SHP77 treated with DMSO at 0.1 percent for 48 hours (cell line): ENCODE measurements at places on chromosomes 13 and 19.
A peak's percentile ranks its signal among the peaks of the same experiment; 100 is the strongest.

- DNase-seq = peak; percentile 61
These were observed 111.2 kb downstream of the KDM4B start for GRCh38 chr19:5080030-5080654.

GRCh38 chr19:2289714-2290435 lies 7.9 kb upstream of the PEAK3 start:
- no peak for DNase-seq

DNA sequence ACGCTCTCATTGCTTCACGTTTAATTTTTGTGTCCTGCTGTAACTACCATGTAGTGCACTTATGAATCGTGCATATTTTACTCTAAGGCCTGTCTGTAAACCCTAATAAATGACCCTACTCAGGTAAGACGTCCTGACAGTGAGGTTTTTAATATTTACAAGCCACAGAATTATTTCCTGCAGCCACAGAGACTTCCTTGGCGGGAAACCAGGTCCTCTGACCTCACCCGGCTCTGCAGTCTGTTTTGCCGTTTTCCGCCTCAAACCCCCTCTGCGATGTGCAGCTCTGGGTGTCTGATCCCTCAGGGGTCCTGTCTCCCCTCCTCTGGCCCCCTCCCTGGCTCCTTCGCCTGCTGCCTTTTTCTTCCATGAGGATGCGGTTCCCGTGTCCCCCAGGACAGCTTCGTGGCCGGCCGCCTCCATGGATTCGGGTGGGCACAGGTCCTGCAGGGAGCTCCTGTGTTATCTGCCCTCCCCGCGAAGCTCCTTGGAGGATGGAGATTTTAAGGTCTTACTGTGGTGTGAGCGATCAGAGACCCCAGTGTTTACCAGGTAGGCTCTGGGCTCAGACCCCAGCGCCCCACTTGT lies 66.3 kb downstream of the MCF2L start:
- no peak for DNase-seq

GRCh38 chr19:32195706-32196610 lies 149.5 kb upstream of the ZNF507 start:
- DNase-seq = no peak

DNA sequence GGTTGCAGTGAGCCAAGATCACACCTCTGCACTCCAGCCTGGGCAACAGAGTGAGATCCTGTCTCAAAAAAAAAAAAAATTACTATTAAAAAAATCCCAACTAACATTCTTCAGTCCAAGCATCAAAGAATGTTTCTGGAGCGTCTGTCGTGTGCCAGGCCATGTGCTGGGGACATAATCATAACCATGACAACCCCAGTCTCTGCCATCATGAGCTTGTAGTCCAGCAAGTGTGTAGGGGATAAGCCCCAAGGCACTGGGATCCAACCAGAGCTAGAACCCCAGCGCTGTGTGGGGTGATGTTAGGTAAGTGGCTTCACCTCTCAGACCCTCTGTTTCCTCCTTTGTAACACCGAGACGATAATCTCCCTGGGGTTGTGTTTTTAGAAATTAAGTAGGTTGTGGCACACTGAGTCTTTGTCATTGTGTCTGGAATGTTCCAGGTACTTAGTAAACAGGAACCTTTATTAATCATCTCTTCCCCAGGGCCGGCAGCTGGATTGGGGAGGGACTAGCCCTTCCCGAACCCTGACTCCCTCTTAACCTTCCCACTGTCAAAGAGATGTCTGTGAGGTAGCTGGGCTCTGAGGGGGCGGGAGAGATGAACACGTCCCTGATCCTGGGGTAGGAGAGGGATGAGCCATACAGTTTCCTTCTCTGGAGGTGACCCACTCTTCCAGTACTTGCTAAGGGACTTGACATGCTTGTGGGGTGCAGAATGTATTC lies 5.2 kb downstream of the ITPKC start:
- DNase-seq = no peak

DNA sequence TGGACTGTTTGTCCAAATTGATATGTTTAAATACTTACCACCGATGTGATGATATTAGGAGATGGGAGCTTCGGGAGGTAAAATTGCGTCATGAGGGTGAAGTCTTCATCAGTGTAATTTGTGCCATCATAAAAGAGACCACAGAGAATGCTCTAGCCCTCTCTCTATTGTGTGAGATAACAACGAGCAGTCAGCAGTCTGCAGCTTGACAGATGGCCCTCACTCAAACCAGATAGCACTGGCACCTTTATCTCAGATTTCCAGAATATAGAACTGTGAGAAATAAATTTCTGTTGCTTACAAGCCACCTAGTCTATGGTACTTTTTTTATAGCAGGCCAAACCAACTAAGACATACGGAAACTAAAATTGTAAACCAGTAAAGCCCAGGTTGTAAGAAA lies 1718.9 kb upstream of the MIR17HG start:
- DNase-seq = no peak

DNA sequence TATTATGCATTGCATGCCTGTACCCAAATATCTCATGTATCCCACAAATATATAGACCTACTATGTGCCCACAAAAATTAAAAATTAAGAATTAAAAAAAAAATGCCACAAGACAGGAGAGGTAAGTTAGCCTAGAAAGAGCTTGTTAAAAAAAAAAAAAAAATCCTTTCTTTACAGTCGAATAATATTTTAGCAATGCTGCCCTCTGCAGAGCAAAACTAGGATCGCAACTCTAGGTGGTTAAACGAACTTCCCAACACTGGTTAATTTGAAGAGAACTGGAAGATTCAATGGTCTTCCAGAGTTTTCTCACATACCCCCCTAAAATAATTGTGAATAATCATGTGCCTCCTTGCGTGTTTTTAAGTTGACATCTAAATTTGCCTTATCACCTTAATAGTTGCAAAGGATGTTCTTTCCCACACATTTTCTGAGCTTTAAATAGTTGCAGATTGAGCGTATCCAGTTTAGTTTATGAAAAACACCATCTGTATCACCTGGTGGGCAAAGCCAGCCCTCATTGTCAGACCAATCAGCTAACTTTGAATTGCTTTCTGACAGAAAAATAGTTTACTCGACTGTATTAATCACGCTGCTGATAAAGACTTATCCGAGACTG lies 47.4 kb upstream of the RCBTB2 start:
- DNase-seq = peak; percentile 19

GRCh38 chr13:20492641-20493040 lies 33.0 kb downstream of the CRYL1 start:
- DNase-seq = no peak

DNA sequence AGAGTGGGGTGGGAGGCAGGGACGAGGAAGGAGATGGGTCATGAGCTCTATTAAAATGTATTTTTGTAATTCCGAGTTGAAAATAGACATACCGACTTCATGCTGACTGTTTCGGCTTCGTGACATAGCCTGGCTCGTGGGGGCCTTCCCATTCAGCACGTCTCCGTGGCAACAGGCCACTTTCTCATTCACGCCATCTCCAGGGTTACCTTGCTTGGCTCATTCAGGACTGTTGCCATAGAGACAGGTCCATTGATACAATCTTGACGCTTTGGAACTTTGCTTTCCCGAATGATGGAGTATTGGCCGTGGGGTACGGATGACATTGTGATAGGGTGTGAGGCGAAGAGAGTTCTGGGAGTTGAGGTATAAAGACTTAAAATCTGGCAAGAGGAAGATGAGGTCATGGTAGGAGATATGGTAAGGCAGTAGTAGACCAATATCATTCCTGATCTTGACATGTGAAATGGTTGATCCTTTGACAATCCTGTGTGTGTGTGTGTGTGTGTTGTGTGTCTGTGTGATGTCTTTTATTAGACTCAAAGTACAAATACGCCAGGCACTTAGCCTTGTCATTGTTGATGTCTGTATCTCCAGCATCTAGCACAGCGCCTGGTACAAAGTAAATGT lies 97.3 kb downstream of the CACNA1A start:
- DNase-seq = no peak

DNA sequence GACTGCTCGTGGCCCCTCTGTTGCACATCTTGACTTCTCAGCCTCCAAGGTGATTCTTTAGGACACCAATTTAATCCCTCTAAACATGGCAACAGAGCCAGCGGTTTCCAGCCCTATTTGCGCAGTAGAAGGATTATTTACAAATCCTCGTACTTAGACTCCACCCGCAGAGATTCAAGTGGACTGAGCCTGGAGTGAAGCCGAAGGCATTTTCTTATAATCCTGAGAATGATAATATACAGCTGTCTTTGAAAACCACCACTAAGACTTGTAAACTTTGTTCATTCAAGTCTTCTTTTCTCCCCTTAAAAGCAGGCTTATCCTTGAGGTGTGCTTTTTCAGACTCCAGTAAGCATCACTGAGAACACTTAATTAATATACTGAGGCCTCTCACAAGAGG lies 4.8 kb upstream of the DPRX start:
- no peak for DNase-seq

DNA sequence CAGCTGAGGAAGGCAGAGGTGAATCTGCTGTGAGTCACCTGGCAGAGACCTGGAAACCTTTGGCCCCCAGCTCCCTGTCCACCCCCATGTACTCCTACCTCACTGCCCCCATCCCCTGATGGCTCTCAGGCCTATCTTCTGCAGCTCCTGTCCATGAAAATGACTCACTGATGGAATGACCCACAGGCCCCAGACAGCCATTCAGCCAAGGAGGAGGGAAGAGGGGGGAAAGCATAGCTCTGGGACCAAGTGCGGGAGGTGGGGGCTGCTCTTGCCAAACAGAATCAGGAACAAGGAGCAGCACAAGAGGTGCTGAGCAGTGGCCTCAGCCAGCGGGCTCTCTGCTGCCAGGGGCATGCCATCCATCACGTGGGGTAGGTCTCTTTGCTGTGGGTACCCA lies 111.4 kb upstream of the C1QTNF9B start:
- DNase-seq = no peak

DNA sequence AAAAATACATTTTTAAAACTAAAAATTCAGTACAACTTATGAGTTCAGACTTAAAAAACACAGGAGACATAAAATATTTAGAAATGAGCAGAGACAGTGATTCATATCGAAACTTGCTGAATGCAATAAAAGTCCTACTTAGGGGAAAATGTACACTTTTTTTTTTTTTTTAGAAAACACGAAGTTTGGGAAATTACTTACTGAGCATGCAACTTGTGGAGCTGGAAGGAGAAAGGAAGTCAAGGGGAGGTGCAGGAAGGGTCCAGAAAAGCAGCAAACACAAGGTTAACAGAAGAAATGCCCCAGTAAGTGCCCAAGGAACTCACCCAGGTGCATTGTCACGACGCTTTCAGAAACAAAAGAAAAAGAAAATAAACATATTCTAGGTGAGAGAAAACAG lies 18.6 kb upstream of the LAIR1 start:
- DNase-seq = no peak

GRCh38 chr19:11478167-11479089 lies 2.4 kb downstream of the ELAVL3 start:
- DNase-seq = no peak

DNA sequence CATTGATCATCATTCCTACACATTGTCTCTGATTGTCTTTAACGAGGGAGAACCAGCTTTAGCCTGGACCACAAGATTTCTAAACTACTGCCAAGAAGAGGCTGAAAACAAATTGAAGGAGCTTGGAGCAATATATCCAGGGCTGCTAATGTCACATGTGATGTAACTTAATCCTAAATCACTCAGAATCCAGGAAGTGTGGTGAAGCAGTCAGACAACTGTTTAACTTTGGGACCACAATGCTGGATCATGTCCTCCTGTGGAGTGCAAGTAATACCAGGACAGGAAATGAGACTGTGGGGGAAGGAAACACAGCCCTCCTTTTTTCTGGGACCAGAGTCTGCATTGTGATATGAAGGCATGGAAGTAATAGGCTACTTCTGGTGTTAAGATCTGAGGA lies 430.2 kb downstream of the KCTD12 start:
- DNase-seq = no peak
